ENCODE measurements at places on chromosomes 5 and 9.

GRCh38 chr5:179534431-179534830 is 15.9 kb upstream of the RUFY1 start:
- DNase-seq: no peak

GRCh38 chr5:86917117-86917579 is 299.4 kb downstream of the COX7C start:
- DNase-seq: peak; percentile 15

DNA sequence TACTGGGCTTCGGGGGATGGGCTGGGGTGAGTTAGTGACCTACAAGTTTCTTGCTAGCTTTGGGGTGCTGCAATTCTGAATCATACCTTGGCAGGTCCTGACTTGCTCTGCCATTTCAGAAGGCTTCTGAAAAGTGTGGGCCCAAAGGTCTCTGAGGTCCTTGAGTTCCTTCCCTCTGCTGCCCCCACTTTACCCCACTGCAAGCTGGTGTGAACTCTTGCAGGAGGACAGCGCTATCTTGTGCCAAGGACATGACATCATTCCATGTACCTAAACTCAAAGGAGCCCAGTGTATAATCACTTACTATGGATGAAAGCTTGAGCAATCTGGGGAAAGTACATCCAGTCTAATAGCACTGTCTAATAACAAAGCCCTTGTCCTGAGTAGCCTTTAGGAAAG is 157.4 kb downstream of the RMI1 start:
- no peak for DNase-seq

- no peak for DNase-seq
Measured at GRCh38 chr5:132777209-132778069, at the start of gene SEPTIN8. TSS of gene SEPTIN8 (minus strand) at chr5:132777239. CDS start at chr5:132777137, 102 bp downstream.

GRCh38 chr5:72465066-72465465 is 42.1 kb downstream of the ZNF366 start:
- no peak for DNase-seq

GRCh38 chr5:159488516-159488915 is 158.2 kb upstream of the IL12B start:
- no peak for DNase-seq

DNA sequence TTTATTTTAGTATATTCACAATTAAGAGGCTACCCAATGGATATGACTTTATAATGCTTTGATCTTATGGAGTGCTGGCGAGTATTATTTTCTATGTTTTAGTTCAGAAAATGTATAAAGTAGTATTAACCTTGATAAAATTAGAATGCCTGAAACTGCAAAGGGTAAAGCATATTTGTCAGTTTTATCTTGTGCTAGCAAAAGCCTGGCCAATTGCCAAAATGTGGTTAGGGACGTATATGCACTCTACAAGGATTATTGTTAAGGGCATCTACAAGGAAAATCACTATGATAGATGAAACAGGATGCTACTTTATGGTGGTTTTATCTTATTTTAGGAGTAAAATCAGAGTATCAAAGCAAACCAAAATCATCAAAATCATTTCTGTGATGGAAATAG is 281.7 kb downstream of the CCDC171 start:
- no peak for DNase-seq

DNA sequence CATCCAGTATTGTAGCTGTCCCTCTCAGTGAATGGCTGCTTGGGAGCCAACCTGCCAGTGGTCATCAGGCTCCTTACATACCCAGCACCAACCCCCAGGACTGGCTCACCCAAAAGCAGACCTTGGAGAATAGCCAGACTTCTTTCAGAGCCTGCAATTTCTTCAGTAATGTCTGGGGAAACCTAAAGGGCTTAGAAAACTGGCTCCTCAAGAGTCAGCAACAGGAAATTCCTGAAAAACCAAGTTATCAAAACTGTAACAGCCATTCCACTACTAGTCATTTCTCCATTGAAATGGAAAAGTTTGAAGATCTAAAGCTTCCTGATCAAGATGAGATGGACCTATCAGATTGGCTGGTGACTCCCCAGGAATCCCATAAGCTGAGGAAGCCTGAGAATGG is 12.3 kb upstream of the STING1 start:
- no peak for DNase-seq

GRCh38 chr5:111741278-111741677 is 15.7 kb downstream of the NREP start:
- no peak for DNase-seq

DNA sequence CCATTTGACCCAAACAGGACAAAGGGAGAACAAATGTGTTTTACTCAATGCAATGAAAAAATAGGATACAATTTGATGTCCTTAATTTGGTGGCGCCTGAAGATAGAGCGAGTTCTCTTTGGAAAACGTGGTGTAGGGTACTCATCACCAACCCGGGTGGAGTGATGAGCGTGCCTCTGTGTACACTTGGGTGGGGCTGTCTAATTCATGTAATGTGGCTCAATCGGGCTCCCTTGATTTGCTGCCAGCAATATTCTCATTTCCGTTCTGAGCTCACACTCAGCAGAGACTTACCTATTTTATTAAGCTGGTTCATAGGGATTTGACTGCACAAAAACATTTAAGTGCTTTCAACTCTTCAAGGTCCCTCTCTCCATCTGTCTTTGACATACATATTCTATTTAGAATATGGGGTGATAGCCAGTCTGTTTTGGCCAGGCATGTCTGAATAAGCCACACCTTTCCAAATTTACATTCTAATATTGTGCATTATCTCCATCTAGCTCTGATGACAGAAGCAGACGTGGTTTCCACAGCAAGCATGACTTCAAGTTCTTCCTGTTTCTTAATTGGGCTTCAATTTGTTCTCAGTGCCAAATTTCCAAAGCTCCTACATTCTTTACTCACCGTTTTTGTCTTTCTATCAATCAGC is 162.5 kb downstream of the IRX2 start:
- no peak for DNase-seq

- DNase-seq: no peak
Measured at GRCh38 chr5:154298065-154298464, 107.5 kb downstream of the GALNT10 start.

- DNase-seq: no peak
Measured at GRCh38 chr9:132125361-132125760, 36.5 kb upstream of the NTNG2 start.

GRCh38 chr9:2242831-2243330 is 227.7 kb downstream of the SMARCA2 start:
- DNase-seq: no peak

- DNase-seq: no peak
Measured at GRCh38 chr5:95081982-95082381, 202.9 kb downstream of the MCTP1 start.

GRCh38 chr9:121373011-121373729 is 3.1 kb upstream of the STOM start:
- no peak for DNase-seq

GRCh38 chr5:21238786-21239185 is 1250.8 kb upstream of the CDH18 start:
- DNase-seq: no peak

DNA sequence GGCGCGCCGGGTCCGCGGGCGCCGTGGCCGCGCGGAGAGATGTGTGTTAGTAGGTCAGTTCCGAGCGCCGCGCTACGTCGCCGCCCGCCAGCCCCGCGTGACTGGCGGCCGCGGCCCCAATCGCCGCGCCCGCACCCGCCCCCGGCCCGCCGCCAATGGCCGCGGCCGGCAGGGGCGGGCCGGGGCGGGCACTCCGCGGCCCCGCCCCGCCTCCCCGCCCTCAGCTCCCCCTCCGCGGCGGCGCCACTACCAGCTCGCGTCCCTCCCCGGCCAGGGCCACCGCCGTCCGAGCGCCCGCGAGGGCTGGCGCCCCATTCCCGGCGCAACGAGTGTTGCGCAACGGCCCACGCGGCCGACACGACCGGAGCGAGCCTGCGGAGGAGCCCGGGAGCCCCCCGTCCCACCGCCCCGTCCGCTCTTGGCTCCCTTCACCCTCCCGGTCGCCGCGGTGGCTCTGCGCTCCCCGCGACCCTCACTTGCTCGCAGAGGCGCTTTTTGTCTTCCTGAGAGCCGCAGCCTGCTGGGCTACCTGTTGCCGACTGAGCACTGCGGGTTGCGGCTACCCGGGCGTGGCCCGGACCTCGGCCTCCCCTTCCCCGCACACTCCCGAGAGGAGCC is at the start of gene NFIL3:
NFIL3 (minus strand) TSS at position 48 of the 618 bp plus-strand sequence. CDS start 13,098 bp downstream, outside the sequence.
- no peak for DNase-seq

DNA sequence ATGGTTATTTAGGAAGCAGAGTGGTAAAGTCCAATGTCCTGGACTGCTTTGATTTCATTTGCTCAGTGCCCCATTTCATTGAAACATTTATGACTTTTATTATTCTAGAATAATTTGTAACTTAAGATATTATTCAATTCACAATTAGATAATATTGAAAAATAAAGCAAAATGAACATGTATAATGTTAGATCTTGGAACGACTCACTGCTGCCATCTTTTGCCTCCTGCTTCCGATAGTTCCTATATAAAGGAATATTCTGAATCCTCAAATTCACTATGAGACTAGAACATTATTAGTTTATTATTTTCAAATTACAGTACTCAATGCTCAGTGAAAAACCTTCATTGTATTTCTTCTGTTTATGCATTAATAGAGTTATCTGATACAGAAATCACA is 2.3 kb upstream of the CTNND2 start:
- no peak for DNase-seq

Measured in right renal pelvis (tissue), 4 donors.